ENCODE measurements at places on chromosomes 4 and X.

DNA sequence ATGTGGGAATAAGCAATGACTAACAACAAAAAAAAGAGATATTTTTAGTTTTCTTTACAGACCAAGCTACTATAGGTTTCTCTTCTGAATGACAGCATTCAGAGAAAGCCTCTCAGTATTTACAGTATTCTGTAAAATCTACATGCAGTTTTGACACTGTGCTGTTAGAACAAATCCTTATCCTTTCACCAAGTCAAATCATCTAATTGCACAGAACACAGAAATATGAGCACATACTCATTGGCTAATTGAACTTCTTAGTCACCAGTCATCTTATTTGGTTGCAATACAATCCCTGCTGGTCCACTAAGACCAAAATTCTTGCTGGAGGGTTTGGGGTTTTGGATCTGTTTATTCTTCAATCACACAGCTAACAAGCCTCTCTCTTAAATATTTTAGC is 5.7 kb downstream of the ACOT9 start:
- DNase-seq: no peak

DNA sequence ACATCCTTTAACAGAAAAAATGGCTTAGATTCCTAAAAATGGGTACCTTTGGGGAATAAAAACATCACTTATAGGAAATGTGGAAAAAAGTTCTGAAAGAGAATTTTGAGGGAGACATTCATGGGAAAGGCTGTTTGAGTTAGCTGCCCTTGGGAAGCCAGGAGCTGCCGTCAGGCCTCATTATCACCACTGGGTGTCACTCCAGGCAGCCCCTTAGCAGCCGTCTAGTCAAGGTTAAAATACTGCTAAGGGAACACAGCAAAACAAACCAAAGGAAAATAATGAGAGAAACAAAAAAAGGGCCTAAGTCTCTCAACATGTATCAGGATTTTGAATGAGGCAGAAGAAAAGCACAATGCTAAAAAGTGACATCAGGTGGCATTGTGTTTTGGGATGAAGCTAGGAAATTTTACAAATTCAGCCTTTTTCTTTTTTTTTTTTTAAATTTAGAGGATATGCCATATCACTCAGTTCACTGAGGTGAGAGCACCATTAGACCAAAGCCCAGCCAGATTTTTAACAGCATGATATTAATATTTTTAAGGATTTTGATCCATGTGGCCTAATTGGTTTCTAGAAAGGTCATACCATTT is 235.3 kb downstream of the GPAT3 start:
- DNase-seq: no peak

DNA sequence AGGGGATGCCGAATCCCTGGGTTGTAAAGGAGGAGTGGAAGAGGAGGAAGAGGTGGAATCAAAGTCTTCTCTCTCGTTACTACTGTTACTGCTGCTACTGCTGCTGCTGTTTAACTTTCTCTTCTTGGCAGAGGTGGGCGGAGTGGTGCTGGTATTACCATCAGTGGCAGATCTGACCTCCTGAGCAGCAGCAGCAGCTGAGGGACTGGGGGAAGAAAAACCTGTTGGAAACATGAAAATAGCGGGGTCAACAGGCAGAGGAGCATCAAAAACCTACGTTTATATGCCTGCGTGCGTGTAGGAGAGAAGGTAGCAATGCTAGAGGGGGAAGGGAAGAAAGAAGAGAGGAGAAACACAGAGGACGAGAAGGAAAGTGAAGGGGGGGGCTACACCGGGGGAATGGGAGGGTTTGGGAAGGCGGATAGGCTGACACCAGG is 339 bp downstream of the CUL4B start:
- DNase-seq: no peak

DNA sequence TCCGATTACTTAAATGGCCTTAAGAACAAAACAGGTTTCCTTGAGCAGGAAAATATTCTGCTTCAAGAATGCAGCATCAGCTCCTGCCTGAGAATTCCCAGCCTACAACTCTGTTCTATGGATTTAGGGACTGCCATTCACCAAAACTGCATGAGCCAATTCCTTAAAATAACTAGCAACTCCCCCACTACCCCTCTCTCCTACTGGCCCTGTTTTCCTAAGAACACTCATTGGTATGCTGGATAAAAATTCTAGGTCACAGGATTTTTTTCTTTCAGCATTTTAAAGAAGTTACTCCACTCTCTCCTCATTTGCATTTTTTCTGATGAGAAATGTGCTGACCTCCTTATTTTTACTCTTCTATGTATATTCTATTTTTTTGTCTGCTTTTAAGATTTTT is 347.1 kb downstream of the IDS start:
- no peak for DNase-seq

DNA sequence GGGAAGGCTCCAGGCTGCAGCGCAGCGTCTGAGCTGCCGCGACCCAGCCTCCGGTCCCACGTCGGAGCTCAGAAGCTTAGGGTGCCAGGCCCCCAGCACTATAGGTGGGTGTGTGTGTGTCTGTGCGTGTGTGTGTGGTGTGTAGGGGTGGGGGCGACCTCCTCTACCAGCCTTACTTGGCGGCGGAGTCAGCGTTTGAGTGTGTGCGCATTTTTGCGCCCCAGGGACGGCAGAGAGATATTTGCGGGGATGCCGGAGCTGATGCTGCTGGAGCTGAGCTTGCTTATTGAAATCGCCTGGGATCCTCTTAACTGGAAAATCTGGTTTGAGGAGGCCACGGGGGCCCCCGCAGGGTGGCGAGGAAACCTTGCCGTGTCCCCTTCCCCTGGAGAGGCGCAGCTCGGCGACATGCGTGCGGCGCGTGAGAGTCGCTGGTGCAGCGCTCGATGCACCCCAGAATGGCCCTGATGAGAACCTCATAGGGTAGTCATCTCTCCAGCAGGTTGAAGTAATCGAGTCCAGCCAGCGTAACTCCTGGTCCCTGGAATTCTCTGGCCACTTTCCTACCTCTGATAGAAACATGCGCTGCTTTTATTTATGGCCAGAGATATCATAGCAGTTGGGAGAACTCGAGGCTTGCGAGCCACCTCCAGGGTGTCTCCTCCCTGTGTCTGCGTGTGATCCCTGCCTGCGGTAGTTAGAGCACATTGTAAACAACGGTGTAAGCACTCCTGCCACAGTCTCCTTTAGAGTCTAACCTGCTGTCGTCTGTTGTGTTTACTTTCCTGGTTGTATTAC is 2.7 kb downstream of the ADGRL3 start:
- peak; percentile 16 for DNase-seq

- DNase-seq: peak; percentile 37
Measured at GRCh38 chr4:165873298-165874071, 448 bp downstream of the TLL1 start.

GRCh38 chrX:106684207-106684606 is 42.3 kb upstream of the RNF128 start:
- no peak for DNase-seq

GRCh38 chr4:97238956-97239666 is 904.2 kb downstream of the STPG2 start:
- DNase-seq: no peak

All from frontal cortex (tissue), 4 donors.